Neural crest cell (in vitro differentiated cells): ENCODE measurements at places on chromosomes 12 and 14. TPM values are rescaled to one million over a fixed set of nuclear protein-coding genes. Genes with fewer than 3 reads are reported as not detected.
A peak's percentile ranks its signal among the peaks of the same experiment; 100 is the strongest.

Gene MYO1H
- total RNA-seq: not detected in 2 replicates

Gene CD163L1
- total RNA-seq: 1.2 and 1.6 TPM in 2 replicates

Gene SYT1
- total RNA-seq: 17.4 and 19.5 TPM in 2 replicates

Gene SSTR1
- not detected in 2 replicates for total RNA-seq

Gene SYCP3
- total RNA-seq: 0.36 TPM in 1 of 2 replicates, not detected in the other

Gene ADCY4
- total RNA-seq: 0.49 TPM in 1 of 2 replicates, not detected in the other

Gene GLIPR1L2
- 0.40 and 0.98 TPM in 2 replicates for total RNA-seq

Gene CCDC196
- not detected in 2 replicates for total RNA-seq

- DNase-seq: no peak
These were observed 1091.8 kb upstream of the ATXN7L3B start for GRCh38 chr12:73445658-73446324.

DNA sequence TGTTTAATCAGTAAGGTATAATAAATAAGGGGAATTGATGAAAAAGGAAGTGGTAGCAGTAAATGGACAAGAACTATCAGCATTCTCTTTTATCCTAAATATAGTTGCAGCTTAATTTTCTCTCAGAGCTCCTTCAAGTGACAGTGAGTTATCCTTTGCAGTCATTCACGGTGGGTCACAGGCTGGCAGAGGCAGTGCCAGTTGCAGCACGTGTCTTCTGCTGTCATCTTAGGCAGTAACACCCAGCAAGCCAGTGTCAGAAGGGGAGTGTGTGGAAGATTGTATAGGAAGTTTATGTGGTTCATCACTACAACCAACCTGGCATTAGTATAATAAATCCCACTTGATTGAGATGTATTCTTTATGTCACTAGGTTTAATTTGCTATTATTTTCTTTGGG lies 170.0 kb downstream of the CCDC91 start:
- DNase-seq: no peak

DNA sequence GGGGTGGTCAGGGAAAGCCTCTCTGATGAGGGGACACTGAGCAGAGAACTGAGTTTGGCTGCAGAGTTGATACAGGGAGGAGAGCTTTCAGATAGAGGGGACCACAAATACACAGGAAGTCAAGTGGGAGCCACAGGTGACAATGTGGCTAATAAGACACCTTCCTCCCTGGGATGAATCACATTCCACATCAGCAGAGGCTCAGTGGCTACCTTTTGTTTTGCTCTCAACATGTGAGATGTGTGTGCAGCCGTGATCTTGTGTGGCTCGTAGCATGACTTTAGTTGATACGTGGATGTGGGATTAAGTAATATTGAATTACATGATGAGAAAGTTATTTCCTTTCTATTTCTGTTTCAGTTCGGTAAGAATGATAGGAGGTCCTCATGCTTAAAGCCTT lies 7.5 kb downstream of the CRADD start:
- DNase-seq: no peak

DNA sequence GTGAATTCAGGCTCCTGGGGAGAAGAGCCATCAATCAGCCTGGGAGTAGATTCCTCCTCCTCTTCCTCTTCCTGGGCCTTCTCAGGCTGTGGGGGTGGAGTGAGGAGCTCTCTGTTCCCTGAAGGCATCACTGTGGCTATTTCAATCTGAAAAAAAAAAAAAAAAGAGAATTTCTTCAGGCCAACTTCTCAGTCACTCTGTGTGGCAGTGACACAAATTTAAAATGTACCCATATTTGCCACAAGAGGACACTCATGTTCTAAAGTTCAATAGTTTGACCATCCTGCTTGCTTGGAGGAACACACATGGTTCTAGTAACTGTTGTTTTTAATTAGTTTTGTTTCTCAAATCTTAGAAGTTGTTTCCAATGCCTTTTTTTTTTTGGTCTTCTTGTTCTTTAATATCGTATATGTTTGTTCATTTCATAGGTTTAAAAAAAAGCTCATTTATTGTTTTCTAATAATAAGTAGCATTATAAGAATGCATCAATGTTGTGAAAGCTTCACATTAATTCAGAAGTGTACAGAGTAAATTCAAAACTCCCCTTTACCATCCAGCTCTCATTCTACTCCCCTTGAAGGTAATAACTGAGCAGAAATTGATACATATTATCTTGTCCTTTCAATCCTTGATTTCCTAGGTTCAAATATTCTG lies 23.3 kb upstream of the CCER1 start:
- no peak for DNase-seq

DNA sequence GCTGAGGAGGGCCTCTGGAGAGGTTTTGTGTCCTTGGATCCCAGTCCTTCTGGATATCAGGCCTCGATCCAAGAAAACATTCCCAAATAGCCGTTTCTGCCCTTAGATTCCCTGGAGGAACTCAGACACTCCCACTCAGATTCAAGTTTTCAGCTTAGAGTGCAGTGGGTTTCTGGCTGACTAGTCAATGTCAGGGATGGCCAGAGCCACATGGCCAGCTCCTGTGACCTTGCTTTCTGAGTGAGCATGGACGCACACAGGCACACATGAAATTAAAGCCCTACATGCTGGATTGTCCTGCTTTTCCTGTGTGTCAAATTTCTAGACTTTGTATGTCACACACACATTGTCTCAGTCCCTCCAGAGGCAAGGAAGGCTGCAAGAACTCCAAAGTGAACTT lies 86.2 kb downstream of the TNFAIP2 start:
- no peak for DNase-seq

DNA sequence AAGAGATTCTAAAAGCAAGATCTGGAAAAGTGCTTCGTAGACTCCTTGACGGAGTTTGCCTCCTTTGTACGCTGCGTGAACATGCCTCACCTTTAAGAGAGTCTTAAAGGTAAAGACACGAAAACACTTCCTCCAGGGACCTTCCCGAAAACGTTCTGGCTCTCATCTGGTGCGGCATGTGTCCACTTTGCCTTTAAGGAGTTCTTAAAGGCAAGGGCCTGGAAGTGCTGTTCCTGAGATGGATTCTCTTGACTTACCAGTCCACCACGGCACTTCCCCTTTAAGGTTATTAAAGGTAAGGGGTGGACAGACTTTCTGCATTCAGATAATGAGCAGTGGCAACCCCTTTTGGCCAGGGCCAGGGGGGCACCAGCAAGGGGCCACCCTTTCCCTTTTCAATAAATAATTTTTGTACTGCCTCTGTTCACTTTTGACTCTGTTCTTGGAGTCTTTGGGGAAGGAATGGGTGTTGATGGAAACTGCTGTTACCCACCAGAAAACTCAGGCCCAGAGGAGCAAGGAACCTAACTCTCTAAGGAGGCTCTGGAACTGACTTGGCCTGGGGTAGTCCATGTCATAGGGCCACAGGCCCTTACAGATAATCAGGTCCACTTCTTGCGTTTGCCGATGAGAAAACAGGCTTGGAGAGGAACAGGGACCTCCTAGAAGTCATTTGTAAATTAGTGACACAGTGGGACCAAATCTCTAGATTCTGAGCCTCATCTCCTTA lies 4.4 kb downstream of the REM2 start:
- peak; percentile 44 for DNase-seq

- DNase-seq: no peak
These were observed 2.8 kb downstream of the PHETA1 start for GRCh38 chr12:111366075-111366474.

- no peak for DNase-seq
These were observed 405.0 kb upstream of the LRFN5 start for GRCh38 chr14:41201696-41202095.

GRCh38 chr12:76144245-76144549 lies 59.7 kb upstream of the NAP1L1 start:
- no peak for DNase-seq

GRCh38 chr14:63747846-63748245 lies 20.0 kb upstream of the SGPP1 start:
- no peak for DNase-seq

DNA sequence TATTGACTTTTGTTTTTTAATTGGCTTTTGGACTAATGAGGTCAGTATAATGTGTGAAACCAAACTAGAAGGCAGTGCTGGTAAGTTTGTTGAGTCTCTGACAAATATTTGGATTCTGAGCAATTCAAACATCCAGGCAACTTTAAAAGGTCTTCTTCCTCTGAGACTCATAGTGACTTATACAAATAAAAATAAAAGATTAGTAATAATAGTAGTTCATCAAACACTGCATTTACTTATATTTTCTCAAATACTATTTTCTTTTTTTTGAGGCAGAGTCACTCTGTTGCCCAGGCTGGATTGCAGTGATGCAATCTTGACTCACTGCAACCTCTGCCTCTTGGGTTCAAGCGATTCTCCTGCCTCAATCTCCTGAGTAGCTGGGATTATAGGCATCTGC lies 337.9 kb downstream of the DAD1 start:
- DNase-seq: no peak

DNA sequence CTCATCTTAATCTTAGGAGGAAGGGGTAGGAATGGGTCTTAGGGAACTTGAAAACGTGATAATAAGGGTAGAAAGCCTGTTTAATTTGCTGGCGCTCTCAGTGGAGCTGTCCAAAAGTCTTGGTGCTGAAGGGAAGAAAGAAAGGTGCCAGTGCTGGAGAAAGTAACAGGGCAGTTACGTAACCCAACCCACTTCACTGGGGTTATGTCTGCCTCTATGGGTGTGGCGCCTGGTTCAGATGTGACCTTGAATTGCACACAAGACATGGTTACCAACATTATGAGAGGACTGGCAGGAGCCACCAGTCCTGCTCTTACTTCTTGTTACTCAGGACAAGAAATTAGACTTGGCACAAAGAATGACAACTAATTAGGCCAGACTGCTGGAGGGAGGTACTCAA lies 18.6 kb upstream of the GPATCH2L start:
- peak; percentile 39 for DNase-seq
